Hepatocyte (in vitro differentiated cells): ENCODE measurements at places on chromosomes 13 and 19.

DNA sequence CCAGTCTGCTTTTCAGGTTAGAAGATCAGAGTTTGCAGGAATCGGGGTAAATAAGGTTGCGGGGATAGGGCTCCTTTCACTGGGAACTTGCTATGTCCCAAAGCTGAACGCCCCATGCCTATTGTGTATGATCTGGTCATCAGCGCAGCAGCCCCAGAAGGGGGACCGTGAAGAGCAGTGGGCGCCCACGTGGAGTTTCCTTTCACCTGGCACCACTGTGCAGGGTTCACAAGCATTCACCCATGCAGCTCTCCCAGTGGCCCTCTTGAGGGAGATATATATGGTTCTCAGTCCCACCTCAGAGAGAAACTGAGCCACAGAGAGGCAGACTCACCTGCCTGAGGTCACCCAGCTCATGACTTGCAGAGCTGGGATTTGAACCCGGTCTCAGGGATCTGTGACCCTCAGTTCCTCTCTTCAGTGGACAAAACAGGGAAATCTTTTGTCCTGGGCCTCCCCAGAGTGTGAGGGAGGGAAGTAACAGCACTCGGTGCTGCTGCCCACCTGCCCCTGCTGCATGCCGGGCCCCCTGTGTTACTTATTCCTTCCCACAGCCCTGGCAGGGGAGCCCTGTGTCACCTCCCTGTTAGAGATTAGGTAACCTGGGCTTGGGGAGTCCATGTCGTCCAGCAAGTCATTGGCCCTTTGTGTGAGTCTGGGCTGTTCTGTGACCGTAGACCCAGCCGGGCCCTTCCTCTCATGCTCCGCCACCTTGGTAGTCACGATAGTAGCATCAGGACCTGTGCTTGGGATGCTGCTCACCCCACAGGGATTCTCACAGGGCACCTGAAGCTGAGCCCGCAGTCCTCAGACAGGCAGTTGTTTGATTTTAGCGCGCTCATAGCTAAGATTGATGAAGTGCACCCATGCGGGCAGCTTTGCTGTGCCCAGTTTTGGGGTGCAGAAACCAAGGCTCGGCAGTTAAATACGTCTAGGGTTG, 27.9 kb downstream of the PPP5C start:
- DNase-seq: peak; percentile 3

DNA sequence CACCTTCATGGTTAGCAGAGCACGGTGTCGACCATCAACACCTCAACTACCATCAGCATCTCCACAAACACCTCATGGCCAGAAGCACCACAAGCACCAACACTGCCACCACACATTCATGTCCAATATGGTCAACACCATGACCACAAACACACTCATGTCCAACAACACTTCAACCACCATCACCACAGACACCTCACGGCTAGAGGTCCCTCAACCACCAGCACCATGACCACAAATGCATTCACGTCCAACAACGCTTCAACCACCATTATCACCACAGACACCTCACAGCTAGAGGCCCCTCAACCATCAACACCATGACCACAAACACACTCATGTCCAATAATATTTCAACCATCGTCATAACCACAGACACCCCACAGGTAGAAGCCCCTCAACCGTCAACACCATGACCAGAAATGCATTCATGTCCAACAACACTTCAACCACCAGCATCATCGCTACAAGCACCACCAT, 10.2 kb downstream of the TRAPPC5 start:
- no peak for DNase-seq

GRCh38 chr19:19502808-19503602, 12.3 kb downstream of the TSSK6 start:
- DNase-seq: no peak

- DNase-seq: no peak
Observed at GRCh38 chr13:20968745-20969144, 66.2 kb upstream of the XPO4 start.
